NAMALWA (cell line): ENCODE measurements at places on chromosomes 12 and 14.

- DNase-seq: no peak
Observed at GRCh38 chr12:13177373-13177772, 19.2 kb upstream of the EMP1 start.

GRCh38 chr12:132160016-132160415, 15.8 kb downstream of the NOC4L start:
- no peak for DNase-seq

DNA sequence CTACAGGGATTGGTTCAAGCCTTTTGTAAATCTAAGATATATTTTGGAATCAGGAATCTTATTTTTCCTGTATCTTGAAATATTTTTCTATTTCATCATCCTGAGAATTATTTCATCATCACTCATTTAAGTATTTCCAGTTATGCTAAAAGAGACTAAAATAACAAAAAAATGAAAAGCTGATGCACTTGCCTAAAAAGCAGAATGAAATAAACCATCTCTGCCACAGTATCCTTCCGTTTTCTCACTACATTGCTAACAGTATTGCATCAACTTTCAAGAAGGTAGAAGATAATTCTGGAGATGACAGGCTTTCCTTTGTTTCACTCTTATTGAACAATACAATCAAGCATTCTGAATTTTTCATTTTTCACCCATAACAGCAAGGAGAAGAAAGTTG, 31.1 kb upstream of the EIF5 start:
- DNase-seq: no peak

- no peak for DNase-seq
Observed at GRCh38 chr14:65237023-65237814, 134.9 kb upstream of the MAX start.

GRCh38 chr14:31425905-31426304, 5.6 kb upstream of the HEATR5A start:
- DNase-seq: no peak

GRCh38 chr12:15322164-15323061, at the start of gene PTPRO:
Gene PTPRO (plus strand): TSS chr12:15322508.
- DNase-seq: no peak

GRCh38 chr12:71602761-71603577, 60.7 kb downstream of the ZFC3H1 start:
- DNase-seq: no peak

DNA sequence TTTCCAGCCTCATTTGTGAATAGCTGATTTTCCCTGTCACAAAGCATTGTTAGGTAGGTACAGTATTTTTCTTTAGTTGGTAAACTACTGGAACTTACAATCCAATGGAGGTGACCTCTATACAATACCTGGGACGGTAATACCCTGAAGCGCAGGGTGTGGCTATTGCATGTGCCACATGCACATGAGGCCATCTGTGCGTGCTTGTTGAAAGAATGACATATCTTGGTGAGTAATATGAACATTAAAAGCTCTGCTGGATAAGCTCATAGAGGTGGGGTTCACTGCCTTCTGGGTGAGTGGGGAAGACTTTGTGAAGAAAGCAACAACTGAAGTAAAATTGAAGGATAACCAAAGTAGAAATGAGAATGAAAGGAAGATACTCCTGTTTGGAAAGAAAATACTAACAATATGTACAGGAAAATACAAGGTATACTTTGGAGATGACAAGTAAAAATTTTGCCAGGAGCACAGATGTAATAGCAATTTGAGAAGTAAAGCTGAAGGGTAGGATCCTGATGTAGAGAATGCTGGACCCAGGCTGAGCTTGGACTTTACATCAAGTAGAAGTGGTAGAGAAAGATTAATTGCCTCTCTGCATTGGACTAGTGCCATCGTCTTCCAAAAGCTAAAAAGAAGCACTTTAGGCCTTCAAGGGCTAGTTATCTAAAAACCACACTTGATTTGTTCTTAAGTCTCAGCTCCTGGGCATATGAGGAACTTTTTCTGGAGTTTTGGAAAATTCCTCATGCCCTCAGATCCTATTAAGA, 97.1 kb downstream of the SLC38A6 start:
- no peak for DNase-seq
